Stimulated activated CD8-positive, alpha-beta memory T cell treated with anti-CD3 and anti-CD28 coated beads, Interleukin-7, amount 100 ng/mL, for 48 hours (primary cell): ENCODE measurements at places on chromosomes 1 and 21.

DNA sequence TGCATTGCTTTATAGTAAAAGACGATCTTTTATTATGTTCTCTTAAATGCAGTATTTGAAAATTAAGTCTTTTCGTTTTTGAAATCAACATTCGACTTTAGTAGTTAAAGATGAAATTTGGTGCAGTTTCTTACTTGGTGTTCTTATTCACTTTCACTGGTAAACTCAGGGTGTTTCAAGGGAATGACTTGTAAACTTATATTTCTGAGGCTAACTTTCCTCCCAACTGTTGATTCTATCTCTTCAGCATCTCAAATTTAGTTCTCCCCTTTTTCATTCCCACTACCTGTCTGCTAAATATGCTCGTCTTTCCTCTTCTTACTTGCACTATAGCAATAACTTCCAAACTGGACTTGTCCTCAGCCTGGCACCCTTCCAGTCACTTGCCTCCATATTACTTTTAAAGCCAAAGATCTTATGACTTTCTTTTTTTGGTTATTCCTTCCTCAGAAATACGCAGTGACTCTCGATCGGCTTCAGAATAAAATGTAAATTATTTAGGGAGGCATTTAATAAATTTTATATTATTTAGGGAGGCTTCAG is 988 bp downstream of the SLC35A3 start:
- no peak for DNase-seq

GRCh38 chr1:13487143-13487868 is 26.5 kb downstream of the LRRC38 start:
- DNase-seq: no peak

DNA sequence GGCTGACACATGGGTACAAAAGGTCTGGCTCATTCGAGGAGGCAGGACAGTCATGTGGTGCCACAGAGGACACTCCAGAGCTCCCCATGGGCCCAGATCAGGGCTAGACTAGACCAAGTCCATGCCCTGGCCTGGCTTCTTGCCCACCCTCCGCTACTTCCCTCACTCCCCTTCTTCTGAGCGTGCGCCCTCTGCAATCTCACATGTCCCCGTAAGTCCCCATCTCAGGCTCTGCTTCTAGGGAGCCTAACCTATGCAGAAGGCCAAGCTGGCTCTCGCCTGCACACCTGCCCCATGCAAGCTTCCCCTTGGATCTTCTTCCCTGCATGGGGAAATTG is 553.6 kb downstream of the PTPRU start:
- DNase-seq: no peak

- no peak for DNase-seq
These were observed 2.2 kb upstream of the ACTRT2 start for GRCh38 chr1:3019007-3019515.

DNA sequence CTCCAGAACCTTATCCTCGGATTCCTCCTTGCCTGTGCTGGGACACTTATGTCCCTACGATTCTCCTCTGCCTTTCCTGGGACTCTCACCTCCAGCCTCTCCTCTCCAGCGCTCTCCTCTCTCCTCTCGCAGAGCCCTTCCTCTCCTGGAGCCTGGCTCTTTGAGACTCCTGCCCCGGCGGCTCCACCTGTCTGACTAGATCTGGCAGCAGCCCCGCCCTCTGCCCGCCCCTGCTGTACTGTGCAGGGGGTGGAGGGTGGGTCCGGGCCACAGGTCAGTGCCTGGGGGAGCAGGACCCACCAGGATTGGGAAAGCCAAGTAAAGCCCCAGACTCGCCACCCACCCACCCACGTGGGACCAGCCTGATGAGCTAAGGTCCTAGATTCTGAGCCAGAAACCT is 1.6 kb downstream of the ELOVL1 start:
- no peak for DNase-seq

DNA sequence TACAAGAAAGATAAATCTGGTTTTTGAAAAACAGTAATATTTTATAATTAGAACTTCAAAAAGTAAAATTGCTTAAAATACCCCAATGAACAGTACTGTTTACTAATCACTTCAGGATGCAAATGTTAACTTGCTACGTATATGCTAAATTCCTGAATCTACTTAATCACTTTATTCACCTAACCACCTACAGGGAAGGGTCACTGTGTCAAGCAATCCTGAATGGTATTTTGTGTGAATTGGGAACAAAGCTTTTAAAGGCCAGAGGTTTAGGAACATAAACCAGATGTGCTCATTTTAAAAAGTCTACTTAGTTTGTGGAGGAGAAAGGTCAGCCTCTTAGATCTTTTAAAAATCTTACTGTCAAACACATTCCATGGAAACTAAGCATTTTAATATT is 1143.0 kb upstream of the ADGRL2 start:
- no peak for DNase-seq

- DNase-seq: no peak
These were observed 81.1 kb downstream of the CACHD1 start for GRCh38 chr1:64550946-64551605.

GRCh38 chr1:221774054-221774842 is 32.4 kb upstream of the DUSP10 start:
- no peak for DNase-seq

- no peak for DNase-seq
These were observed 43.4 kb downstream of the CNST start for GRCh38 chr1:246609632-246610031.

GRCh38 chr1:27971674-27972073 is 11.9 kb downstream of the XKR8 start:
- no peak for DNase-seq

GRCh38 chr1:151680826-151681225 is 35.8 kb downstream of the CELF3 start:
- DNase-seq: no peak

- DNase-seq: no peak
These were observed 11.5 kb downstream of the MCOLN2 start for GRCh38 chr1:84985365-84985764.

DNA sequence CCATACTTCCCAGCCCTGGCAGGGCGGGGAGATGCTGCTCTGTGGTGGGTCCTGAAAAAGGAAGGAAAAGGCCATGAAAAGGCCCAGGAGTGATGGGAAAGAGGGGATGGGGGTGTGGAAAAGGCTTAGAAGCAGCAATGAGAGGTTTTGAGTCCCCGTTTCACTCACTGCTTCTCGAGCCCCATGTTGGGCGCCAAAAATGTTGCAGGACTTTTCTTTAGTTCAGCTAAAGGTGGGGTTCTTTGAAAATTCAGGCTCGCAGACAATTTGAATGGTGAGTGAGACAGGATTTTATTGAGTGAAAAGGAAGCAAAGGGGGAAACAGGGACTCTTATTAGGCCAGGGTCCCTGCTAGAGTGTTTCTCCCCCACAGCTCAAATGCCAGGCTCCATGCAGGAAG is 93.1 kb downstream of the MRPS6 start:
- DNase-seq: no peak

- DNase-seq: no peak
These were observed 439.4 kb downstream of the GPATCH2 start for GRCh38 chr1:217191441-217191840.

DNA sequence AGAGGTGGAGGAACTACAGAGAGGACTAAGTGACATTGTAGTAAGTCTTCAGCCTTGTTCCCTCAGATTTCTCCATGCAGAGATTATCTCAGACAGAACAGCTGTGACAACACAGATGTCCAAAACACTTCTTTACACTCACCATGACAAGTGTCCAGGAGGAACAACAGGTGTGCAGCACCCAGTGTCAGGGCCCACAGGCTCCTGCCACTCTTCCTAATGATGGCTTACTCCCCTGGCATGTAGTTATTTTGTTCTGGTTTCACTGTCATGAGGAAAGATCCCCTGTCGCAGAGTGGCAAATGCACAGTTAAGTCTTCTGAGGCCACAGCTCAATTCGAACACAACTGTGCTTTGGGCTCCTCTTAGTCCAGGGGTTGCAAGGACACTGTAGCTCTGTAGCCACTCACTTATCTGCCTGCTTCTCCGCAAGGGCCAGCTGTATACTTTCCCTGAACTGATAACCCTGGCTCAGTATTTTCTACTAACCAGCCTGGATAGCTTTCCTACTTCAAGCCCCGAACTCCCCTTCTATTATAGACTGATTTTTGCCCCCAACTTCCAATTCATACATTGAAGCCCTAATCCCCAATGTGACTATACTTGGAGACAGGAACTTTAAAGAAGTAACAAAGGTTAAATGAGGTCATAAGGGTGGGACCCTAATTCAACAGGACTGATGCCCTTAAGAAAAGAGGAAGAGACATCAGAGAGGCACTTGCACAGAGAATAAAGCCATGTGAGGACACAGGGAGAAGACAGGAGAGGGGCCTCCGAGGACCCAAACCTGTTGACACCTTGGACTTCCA is 11.1 kb downstream of the PDZK1 start:
- no peak for DNase-seq

DNA sequence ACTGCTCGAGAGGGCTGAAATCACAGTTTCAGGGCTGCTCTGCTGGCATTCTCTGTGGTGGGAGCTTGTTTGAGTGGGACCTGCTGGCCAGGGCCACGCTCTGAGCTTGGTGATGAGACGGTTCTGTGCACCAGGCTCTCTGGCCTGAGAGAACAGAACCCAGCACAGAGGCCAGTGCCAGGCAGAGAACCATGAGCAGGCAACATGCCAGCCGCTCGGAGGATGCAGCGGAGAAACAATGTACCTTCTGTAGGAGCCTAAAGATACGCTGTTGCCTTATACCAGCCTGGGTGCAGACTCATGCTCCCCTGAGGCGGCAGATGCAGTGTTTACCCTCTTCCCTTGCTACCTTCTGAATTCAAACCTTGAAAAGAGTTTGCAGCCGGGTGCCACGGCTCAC is 10.0 kb downstream of the C2CD2 start:
- DNase-seq: no peak

DNA sequence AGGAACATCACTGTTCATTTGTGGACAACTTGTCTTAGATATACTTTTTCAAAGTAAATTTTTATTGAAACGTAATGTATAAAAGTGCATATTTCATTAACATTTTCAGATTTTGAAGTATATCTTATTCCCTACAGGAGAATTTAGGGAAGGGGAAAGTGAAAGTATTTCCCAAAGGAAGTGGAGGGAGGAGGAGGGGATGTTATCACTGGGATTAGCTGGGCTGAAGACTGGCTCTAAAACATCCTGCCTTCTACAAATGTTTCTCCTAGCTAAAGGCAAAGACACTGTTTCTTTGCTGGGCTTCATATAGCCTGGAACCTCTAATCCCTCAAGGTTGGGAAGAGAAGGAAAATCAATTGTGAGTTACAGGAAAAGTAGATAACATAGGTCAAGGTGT is 7.1 kb upstream of the ZNF697 start:
- no peak for DNase-seq

DNA sequence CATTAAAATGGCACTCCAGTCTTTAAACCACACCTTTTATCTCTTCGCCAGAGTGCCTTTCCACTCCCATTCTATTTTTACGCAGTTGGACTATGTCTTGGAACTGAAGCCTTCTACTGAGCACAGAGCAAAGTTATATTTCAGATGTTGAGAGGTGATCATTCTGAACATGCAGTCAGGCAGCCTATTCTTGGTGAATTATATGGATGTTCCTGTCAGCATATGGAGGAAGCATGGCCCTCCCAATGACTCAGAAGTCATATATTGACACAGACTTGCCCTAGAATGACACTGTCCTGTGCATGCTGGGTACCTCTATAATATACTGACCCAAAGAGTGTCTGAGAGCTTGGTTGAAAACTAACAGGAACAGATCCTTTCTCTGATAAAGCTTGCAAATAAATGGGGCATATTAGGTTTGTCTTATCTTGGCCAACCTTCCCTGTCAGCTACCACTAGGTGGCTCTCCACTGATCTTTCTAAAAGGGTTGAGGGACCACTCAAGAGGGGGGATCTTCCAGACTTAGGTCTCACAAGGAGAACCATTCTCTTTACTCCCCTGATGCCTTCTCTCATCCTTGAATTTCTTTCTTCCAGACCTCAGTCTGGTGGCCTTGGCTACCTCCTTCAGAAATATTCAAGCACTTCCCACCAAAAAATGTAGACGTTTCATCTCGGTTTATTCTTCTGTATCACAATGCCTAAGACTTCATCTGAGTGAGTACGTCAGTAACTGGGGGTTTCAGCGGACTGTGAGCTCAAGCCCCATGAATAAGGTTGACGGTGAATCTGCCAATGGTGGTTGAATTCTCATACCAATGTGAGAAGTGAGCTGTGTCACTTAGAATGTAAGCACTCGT is 11.8 kb upstream of the ALG14 start:
- no peak for DNase-seq

DNA sequence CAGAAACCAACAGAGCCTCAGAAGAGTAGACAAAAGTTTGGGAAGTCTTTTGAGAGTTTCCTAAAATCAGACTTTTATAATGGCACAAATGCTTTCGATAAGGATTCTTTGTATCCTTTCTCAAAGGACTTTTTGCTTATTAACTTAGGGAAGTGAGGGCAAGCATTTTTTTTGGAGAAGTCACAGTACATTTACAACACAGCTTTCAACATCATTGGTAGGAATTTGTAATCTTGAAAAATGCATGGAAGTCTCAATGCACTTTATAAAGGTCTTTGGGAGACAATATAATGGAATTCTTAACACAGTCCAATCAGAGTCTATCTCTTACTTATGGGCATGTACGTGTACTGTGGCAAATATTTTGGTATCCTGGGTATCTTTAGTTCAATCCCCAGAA is 325.8 kb upstream of the NR5A2 start:
- no peak for DNase-seq

- no peak for DNase-seq
These were observed 5.6 kb downstream of the KIF17 start for GRCh38 chr1:20712215-20712577.

GRCh38 chr21:45404730-45405270 is at the start of gene COL18A1:
COL18A1 (plus strand) TSS chr21:45405165; CDS start chr21:45405231, 66 bp downstream.
- no peak for DNase-seq

- no peak for DNase-seq
These were observed 280.2 kb downstream of the DPYD start for GRCh38 chr1:97640677-97641076.

- no peak for DNase-seq
These were observed 1144.1 kb upstream of the ADGRL2 start for GRCh38 chr1:80656641-80657040.

DNA sequence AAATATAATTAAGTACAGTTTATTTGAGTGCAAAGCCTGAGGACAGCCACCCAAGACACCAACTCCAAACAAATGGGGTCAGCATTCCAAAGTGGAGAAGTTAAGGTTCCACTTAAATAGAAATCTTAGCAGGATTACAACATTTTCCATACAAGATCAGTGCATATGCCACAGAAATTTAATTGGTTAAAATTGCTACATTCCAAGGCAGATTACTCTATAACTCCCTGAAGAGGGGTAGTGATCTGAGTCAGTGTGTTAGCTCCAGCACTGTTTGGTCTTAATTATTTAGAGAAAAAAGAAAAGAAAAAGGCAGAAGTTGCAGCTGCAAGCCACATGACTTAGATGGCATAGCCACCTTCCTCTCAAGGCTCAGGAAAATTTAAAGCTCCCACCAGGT is 297.5 kb downstream of the HHIPL2 start:
- no peak for DNase-seq

DNA sequence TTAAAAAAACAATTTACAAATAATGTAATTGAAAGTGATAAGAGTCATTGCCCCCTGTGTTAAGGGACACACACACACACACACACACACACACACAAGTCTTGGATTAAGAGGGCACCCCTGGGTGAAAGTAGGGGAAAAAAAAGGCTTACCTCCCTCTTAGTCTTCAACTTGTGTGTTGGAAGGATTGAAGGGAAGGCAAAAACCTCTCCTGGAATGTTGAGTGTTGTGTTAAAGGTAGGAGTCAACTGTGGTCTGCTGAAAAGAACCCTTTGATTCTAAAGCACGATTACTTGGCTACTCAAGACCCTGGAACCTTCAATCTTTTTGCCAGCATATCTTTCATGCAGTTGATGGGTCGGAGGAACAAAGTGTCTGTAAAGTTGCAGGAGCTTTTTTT is 6.4 kb downstream of the PBX1 start:
- DNase-seq: no peak

- no peak for DNase-seq
These were observed 660 bp upstream of the RD3 start for GRCh38 chr1:211492511-211493132.
